ENCODE measurements at places on chromosomes 12 and 14. TPM values are rescaled to one million over a fixed set of nuclear protein-coding genes. Genes with fewer than 3 reads are reported as not detected.

GRCh38 chr12:51911788-51912711 lies 4.7 kb downstream of the ACVRL1 start:
- DNase-seq: no peak

- no peak for DNase-seq
Observed at GRCh38 chr12:78448692-78449091, 415.9 kb upstream of the SYT1 start.

DNA sequence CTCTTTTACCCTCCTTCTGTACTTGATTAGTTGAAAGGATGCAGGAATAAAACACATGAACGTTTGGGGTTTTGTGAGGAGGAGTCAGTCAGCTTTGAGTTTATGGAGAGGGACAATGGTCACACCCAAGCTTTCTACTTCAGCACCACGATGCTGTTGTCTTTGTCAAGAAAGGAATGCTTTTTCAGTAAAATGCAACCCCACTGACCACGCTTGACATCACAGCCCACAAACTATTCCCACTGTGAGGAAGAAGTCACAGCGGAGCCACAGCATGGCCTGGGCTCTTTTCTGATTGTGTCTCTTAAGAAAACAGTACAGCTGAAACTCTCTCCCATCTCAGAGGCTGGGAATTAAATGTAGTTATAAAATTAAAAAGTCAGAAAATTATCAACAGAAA lies 135.2 kb downstream of the APAF1 start:
- no peak for DNase-seq

GRCh38 chr14:22824711-22825359 lies 4.9 kb upstream of the MRPL52 start:
- peak; percentile 81 for DNase-seq

- DNase-seq: no peak
Observed at GRCh38 chr14:73267474-73267873, 30.2 kb downstream of the PAPLN start.

GRCh38 chr12:79186506-79186905 lies 321.9 kb downstream of the SYT1 start:
- no peak for DNase-seq

DNA sequence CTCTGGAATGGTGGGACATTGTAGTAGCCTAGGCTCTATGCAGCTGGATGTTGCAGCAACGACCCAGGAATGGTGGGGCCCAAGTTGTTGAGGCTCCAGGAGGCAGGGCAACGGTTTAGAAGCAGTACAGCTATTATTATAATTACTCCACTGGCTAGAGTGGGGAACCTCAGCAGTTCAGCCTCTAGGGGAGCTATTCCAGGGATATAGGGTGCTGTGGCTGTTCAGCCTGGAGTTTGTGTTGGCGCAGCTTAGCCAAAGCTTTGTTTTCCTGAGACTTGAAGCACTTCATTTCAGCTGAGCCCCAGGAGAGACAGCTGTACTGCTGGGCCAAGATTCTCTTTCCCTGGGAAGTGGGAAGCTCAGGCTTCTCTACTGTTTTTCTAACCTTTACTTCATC lies 1023.0 kb upstream of the ATXN7L3B start:
- peak; percentile 17 for DNase-seq

GRCh38 chr12:93184672-93185368 lies 192.9 kb upstream of the NUDT4 start:
- DNase-seq: no peak

DNA sequence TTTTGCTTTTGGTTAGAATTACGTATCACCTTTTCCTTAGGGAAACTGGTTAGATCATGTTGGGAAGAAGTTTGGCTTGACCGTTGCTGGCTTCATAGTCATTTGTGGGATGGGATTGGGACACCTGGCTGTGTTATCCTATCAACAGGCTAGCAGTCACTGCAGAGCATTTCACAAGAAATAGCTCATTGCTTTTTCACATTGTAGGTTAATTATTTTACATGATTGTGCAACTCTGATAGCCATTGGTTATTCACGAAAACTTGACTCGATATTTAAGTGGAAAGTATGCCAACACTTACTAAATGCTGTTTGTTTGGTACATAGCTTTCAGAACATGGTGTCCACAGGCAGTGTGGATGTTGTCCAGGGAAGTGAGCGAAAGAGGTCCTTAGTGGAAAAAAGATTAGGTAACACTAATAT lies 89.4 kb downstream of the NKX2-1 start:
- no peak for DNase-seq

DNA sequence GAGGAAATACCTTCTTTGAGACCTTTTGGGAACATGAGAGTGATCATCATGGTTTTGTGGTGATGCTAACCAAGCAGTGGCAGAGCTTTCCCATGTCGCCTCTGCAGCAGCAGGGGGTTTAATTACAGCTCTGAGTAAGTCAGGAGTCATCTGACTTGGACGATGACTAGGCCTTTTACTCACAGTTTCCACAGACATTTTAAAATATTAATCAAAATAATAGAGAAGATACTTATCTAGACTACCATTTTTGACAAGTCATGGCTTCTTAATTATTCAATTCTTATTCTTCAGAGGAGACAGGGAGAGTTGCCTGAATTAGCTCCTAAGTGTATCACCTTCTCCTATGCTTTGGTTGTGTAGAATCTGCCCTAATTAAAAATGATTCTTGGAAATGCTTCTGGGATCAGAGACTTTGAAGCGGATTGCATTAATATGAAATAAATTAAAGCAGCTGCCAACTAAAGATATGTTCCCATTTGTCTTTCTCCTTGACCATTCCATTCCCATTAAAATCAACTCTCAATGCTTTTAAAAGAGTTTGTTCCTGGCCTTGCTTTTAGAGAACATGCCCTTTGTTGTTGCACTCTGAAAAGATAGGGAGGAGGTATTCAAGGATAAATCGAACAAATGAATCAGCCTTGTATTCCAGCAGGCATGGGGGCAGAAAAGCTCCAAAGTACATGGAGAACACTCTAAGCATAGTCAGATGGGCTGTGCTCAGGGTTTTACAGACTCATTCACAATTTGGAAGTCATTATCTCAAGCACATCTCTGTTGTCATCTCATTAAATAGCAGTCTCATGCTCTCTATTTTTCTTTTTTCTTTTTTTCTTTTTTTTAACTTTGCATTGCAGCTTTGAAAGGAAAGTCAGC lies 7.7 kb upstream of the IFNG-AS1 start:
- no peak for DNase-seq

- no peak for DNase-seq
Observed at GRCh38 chr12:94575645-94576403, 74.5 kb downstream of the TMCC3 start.

DNA sequence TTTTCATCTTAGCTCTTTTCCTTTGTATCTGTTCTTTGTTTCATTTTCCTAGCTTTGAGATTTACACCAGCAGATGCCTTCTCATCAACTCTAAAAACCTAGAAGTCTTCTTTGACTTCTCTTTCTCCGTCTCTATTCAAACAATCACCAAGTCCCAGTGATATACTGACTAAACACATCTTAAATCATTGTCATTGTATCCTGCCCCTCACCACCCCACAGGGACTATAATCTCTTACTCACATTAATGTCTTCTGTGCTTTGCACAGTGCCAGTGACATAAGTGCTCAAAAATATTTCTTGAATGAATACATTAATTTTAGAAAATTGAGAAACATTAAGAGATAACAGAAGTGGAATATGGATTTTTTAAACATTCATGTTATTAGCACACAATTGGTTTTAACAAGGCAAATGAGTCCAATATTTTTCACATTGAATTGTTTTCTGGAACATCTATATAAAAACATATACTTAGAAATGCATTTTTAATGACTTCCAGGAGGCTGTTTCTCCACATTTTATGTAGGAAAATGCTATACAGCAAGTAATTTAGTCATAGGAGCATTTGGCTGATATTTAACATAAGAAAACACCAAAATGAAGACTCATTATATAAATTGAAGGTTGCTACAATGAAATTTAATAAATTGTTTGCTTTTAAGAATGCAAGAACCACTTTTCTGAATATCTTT lies 472.8 kb upstream of the PRICKLE1 start:
- no peak for DNase-seq

DNA sequence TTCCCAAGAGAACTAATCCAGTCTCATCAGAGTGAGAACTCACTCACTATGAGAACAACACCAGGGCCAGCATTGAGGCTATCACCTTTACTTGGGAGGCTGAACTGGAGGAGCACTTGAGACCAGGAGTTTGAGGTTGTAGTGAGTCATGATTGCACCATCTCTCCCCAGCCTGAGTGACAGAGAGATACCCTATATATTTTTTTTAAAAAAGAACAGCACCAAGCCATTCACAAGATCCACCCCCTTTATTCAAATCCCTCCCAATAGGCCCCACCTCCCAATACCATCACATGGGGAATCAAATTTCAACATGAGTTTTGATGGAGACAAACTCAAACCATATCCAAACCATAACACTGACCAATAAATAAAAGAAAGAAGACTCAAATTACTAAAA lies 3.7 kb upstream of the TMX1 start:
- no peak for DNase-seq

GRCh38 chr14:71883094-71883493 lies 49.1 kb upstream of the RGS6 start:
- no peak for DNase-seq

DNA sequence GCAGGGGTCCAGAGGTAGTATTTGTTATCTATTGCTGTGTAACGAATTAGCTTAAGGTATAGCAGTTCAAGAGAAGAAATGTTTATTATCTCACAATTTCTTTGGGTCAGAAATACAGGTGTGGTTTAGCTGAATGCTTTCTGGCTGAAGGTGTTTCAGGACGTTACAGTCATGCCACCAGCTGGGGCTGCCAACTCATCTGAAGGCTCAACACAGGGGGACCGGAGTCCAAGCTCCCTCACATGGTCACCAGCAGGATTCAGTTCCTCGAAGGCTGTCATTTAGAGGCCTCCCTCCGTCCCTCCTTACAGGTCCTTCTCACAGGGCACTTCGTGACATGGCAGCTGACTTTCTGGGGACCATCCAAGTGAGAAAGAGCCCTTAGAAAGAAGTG lies 37.5 kb upstream of the SINHCAF start:
- no peak for DNase-seq

DNA sequence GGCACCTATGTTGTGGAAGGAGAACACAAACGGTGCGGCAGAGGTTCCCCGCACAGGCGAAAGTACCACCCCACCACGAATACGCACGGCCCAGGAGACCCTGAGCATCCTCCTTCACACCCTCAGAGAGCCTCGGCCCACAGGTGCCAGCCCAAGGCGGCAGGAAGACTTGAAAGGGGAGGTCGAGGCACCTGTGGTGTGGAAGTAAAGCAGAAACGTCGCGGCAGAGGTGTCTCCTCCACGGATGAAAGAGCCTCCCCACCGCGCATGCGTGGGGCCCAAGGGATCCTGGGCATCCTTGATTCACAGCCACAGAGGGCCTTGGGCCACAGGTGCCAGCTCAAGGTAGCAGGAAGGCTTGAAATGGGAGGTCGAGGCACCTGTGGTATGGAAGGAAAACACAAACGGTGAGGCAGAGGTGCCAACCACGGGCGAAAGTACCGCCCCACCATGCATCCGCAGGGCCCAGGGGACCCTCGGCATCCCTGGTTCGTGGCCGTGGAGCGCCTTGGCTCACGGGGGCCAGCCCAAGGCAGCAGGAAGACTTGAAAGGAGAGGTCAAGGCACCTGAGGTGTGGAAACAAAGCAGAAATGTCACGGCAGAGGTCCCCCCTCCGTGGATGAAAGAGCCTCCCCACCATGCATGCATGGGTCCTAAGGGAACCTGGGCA lies 380.1 kb downstream of the ALG10 start:
- no peak for DNase-seq

Gene PCK2
- 14.9 TPM for total RNA-seq

Gene TMEM106C
- 126 TPM for total RNA-seq

Gene RERG
- not detected for total RNA-seq

Gene TSHR
- total RNA-seq: 0.30 TPM

Gene FOXA1
- 1.5 TPM for total RNA-seq

Gene KRT2
- not detected for total RNA-seq

All from SJCRH30 (cell line).